Activated CD8-positive, alpha-beta memory T cell treated with anti-CD3 and anti-CD28 coated beads for 24 hours (primary cell): ENCODE measurements at places on chromosomes 12 and 14.

DNA sequence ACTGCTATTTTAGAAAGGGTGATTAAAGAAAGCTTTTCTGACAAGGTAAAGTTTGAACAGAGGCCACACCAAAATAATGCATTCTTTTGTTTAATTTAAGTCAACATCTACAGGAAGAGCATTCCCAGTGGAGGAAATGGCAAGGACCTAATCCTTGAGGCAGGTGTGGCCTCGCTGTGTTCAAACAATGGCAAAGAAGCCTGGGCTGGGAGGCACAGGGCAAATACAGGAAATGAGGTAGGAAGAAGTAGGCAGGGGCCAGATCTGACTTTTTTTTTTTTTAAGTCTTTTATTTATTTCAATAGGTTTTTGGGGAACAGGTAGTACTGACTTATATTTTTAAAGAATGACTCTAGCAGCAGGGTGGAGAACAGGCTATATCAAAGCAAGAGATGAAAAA, 53.5 kb downstream of the ARMH4 start:
- no peak for DNase-seq

GRCh38 chr12:66860752-66861750, 182.2 kb upstream of the GRIP1 start:
- peak; percentile 82 for DNase-seq

- DNase-seq = no peak
Observed at GRCh38 chr12:24565300-24565699, 383.6 kb downstream of the BCAT1 start.

GRCh38 chr12:98788396-98788795, 143.3 kb downstream of the APAF1 start:
- DNase-seq = no peak

GRCh38 chr14:33704481-33704880, 246.4 kb downstream of the EGLN3 start:
- DNase-seq = no peak
